ENCODE measurements at places on chromosomes 5 and 9.

DNA sequence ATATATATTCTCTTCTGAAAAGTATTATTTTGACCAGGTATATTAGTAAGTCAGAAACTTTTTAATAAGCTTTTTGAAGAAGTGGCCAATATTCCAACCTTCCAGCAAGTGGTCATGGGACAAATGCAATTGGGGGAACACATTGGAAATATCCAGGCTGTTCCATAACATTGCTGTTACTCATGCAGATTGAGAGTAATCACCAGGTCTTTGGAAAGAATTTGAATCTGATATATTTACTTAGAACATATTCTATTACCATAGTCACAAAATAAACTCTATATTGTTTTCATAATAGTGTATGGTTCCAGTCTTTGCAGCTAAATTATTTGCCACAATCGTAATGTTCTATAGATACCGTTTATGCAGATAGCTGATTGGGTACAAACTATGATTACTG, 102.8 kb downstream of the TAF11L14 start:
- DNase-seq, result no peak

DNA sequence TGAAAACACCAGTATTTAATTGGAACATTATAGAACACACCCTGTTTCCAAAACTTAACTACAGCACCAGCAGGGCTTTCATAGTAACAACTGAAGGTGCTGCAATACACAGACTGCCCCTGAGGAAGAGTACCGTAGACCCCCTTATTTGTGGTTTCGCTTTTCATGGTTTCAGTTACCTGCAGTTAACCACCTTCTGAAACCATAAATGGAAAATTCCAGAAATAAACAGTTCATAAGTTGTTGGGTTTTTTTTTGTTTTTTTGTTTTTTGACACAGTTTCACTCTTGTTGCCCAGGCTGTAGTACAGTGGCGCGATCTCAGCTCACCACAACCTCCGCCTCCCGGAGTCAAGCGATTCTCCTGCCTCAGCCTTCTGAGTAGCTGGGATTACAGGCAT, 9.5 kb upstream of the GLDC start:
- DNase-seq, result no peak

DNA sequence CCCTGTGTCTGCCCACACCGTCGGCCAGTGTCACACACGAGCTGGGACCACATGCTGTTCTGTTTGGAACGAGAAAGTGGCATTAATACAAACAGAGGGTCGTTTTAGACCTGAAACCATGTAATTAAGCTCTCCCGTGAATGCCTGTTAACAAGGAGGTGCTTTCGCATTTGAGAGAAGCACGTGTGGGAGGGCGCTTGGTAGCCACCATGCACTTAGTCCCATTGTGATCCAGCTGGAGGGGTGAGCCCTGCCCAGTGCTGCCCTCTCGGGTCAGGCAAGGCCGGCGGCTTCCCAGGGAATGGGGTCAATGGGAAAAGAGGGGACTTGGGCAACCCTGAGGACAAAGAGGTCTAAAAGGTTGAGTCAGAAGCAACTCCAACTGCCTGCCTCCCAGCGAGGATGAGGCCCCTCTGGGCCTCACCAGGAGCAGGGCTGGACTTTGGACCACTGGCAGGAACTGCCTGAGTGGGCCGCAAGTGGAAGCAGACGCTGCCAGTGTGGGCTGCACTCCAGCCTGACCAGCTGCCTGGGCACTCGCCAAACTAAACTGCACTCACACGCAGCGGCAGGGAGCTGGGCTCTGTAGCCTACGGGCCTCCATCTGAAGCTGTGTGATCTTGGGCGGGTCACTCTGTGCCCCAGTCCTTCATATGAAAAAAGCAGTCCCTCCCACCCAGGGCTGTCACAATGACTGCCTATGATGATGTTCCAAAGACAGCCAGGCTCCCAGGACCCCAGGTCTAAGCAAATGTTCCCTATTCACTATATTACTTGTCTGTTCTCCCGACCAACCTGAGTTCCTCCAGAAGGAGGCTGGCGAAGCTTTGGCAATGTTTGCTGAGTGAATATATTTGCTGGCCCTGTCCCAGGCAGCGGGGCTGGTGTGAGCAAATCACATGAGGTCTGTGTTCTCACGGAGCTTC, 195.7 kb downstream of the CDK5RAP2 start:
- no peak for DNase-seq

- DNase-seq, result no peak
These were observed 15.7 kb upstream of the OR13C8 start for GRCh38 chr9:104553261-104553660.

DNA sequence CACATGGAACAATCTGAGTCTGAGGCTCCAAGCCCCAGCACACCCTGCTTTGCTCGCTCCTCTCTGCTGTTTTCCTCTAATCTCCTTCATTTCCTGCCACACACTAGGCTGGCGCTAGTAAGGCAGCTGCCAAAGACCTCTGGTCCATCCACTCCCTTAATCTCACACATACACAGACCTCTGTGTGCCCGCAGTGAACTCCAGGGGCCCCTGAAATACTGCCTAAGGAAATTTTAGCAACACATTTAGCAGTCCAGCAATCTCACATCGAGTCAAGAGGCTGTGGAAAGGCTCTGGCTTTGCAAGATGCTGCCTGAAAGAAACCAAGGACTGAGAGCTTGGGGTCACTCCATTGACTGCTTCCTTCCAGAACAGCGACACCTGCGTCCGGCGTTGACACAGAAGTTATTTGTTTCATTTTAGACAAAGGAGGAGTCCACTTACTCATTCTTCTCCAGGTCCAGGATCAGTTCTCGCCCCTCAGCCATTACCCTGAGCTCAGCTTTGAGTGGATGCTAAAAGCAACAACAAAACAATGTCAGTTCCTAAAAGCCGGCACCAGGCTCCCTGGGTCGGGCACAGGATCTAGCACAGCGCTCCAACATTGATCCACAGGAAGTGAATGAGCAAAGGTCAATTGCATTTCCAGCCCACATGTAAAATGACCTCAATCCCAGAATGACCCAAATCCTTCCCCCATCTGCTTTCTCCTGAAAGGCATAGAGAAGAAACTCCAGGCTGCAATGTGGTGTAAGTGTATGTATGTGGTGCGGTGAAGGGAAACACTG, 11.5 kb downstream of the ADAM19 start:
- no peak for DNase-seq

DNA sequence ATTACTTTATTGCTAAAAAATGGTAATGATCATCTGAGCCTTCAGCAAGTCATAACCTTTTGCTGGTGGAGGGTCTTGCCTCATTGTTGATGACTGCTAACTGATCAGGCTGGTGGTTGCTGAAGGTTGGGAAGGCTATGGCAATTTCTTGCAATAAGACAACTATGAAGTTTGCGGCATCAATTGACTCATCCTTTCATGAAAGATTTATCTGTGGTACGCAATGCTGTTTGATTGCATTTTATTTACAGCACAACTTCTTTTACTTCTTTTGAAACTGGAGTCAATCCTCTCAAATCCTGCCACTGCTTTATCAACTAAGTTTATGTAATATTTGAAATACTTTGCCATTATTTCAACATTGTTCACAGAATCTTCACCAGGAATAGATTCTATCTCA, 58.3 kb upstream of the ACO1 start:
- no peak for DNase-seq

DNA sequence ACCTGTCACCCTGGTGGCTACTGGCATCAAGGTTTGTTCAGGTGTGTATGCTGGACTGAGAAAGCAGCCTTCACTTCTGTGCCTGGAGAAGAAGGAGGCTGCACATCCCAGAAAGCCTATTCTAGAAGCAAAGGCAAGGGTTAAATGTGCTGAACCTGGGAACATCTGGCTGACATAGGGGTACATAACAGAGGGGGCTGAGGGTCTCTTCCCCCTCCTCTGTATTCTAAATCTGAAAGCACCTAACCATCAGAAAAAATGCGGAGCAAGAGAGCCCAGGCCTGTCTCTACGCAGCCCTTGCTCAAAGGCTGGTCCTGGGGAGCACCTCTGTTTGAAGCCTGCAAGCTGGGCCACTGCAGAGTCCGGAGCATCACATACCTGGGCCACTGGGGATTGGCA, 53.2 kb upstream of the FSTL4 start:
- no peak for DNase-seq

DNA sequence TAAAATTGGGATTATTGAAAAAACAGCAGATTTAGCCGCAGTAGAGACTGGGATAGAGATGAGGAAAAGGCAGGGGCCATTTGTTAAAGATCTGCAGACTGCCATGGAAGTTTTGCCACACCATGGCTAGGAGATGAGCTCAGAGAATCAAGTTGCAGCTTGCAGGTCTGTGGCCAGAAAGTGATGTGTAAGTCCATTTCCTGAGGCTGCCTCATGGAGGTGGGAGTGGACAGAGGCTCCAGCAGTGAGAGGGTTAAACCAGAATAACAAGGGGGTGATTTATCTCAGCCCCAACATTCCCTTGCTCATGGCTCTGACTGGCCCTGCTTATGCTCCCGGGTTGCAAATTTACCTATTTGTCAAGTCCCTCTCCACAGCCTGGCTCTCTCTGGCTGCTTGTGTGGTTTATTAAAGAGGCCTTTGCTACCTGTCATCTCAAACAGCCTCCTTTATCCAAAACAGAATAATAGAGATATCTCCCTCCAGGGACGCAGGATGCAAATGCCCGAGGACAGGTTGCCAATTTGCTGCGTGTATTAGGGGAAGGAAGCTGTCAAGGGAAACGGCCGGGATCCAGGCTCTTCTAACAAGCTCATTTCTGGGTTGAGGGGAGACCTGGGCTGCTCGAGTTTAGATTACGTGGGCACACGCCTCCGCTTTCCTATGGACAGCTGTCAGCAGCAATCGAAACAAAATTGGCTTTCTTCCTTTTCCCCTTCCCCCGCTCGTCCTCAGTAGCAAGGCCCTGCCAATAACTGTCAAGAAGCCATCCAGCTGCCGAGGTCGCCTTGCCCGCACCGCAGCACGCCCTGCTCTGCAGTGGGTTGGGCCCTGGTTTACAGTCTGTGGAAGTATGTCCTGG, 72.8 kb upstream of the PITX1 start:
- no peak for DNase-seq

DNA sequence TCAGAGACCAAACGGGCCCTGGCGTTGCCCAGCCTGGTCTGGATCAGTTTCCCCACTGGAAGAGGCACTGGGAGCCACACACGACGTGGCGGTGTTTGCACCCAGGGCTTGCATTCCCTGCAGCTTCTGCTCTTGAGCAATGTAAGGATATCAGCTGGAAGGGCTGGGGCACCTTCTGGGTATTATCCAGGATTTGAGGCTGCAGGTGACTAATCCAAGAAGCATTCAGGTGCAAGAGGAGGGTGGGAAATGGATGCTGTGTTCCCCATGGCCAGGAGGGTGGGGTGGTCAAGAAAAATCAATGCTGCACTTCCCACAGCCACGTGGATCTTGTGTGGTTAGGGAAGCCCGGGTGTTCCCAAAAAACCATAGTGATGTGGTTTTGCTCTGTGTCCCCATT, 430.9 kb downstream of the IRX2 start:
- no peak for DNase-seq

DNA sequence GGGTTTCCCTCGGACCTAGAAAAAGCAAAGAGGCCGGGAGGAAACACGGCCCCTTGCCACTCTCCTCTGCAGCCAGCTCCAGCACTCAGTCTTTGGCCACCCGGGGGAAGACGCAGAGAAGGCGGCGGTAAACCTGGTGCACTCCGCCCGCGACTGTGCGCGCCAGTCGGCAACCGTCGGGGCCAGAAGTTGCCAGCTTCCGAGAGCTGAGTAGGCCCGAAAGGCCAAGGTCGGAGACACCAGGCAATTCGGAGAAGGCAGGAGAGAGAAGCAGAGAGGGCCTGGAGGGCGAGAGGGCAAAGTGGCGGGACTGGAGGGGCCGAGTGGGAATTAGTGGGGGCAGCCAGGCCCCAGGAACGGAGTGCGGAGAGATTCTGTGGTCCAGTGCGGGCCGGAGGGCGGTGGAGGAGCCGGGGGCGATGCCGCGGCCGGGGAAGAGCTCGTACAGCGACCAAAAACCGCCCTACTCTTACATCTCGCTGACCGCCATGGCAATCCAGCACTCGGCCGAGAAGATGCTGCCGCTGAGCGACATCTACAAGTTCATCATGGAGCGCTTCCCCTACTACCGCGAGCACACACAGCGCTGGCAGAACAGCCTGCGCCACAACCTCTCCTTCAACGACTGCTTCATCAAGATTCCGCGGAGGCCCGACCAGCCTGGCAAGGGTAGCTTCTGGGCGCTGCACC, at the start of gene FOXB2:
TSS of gene FOXB2 (plus strand) at position 420 of the 690 bp plus-strand sequence. CDS start at position 420, 0 bp downstream.
- no peak for DNase-seq

DNA sequence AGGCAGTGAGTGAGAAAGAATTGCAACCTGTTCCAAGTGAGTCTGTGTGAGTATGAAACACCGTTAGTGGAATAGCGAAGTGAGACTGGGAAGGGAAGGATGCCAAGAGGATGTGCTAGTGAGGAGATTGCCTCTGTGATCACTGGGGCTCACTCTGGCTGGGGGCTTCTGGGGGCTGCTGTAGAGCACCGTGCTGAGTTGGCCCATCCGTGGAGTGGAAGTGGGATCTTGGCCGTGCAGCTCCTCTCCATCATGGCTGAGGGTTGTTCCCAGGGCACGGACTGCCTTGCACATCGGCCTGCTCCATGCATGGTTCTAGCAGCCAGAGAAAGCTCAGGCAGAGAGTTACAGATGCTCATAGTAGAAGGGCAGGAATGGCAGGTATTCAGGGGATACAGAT, 236.1 kb downstream of the AGTPBP1 start:
- DNase-seq, result no peak

GRCh38 chr5:53481159-53481886, 894 bp downstream of the FST start:
- DNase-seq, result no peak

- DNase-seq, result no peak
These were observed 1.4 kb downstream of the MARCHF3 start for GRCh38 chr5:127028822-127029457.

DNA sequence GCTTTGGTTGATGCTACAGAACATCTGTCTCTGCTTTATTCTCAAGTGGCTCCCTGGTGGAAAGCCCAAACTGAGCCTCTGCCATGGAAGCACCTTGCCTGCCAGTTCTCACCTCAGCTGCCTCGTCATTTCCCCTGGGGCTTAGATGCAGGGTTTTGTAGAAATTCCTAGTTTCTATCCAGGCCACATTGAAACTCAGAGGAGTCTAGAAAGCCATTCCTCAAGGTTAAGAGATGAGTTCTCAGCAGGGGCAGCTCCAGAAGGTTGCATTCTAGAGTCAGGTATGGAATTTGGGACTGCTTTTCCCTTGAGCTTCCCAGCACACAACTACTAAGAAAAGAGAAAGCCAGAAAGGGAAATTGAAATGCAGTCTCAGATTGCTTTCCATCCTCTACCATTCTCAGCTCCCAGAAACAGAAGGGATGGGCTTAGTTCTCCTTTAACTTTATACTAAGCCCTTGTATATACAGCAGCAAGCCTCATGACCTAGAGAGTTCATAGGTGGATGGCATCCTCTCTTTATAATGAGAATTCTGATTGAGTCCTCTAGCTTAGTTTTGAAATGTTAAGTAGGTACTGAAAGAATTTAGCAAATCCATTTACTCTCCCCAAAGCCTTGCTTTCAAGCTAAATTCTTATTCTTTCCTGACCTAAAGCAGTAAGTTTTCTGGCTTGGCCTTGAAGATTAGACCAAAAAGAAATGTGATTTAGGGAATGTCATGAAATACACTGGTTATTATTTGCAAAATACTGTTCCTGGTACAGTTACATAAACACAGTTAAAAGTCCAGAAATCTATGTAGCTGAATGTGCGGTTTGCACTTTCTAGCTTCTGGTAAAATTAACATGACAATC, 66.0 kb upstream of the MEF2C start:
- no peak for DNase-seq
